Left renal pelvis (tissue), 4 donors: ENCODE measurements at places on chromosomes 12 and 14.

GRCh38 chr12:48828293-48828692 lies 10.0 kb downstream of the CACNB3 start:
- no peak for DNase-seq

- no peak for DNase-seq
Observed at GRCh38 chr14:39366460-39367386, 65.5 kb downstream of the FBXO33 start.

GRCh38 chr14:65001723-65002122 lies 15.0 kb downstream of the FNTB start:
- DNase-seq: no peak

DNA sequence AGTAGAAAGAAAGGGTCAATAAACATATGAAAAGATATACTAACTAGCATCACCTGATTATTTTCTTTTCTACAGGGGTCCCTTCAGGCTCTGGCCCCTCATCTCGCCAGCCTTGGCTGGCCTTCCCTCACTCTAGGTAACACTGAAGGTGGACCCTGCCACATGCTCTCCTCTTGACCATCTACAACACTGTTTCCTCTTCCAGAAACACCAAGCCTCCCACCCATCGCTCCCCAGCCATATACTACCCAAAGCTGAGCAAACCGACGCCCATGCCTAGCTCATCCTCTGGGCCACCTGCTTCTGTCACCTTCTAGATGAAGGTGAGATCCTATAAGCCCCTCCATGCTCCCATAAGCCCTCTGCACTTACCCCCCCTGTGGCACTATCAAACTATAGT lies 14.8 kb downstream of the ANAPC5 start:
- no peak for DNase-seq

DNA sequence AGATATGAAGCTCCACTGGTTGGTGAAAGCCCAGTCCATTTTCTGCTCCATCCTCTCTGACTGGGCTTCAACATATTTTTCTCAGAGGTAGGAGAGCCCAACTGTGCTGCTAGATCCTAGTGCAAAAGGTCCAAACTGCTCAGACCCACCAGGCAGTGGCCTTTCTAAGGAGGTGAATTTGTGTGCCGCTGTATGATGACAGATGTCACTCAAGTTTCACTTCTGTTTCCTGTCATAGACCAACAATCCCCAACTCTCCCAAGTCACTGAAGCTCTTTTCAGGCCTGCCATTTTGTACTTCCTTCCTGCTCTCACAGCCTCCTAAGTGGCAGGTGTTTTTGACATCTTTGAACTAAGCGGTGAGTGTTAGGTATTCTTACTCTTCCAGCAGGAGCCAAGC lies 16.4 kb upstream of the RNASE4 start:
- no peak for DNase-seq

DNA sequence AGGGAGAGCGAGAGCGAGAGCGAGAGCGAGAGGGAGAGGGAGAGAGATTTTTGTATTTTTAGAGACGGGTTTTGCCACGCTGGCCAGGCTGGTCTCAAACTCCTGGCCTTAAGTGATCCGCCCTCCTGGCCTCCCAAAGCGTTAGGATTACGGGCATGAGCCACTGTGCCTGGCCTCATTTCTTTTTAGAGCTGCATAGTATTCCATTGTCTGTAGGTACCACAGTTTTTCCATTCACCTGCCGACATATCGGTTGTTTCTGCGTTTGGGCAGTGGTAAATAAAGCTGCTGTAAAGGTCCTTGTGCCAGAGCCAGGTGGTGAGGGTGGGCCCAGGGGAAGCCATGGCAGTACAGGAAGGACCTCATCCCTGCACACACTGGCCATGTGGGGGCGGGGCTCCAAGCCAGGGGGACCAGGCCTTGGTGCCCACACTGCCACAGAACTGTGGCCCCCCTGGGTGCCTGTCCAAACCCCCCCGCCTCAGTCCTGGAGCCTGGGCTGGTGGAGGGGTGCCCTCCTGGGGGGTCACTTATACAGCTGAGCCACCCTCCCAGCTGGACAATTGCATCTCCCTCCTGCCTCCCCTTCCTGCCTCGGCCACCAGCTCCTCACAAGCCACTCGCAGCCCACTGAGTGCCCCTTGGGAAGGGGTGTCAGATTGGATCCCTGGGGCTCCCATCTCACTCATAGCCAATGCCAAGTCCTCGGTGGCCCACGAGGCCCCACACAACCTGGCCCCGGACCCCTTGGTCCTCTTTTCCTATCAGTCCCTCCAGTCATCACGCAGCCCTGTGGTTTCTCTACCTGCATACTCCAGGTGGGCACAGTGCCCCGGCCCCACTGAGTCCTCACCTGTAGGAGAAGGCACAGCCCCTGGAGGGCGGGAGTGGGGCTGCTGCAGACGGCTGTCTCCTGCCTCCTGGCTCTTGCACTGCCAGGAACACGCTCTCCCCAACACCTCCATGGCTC lies 1.7 kb upstream of the PUS1 start:
- DNase-seq: no peak

DNA sequence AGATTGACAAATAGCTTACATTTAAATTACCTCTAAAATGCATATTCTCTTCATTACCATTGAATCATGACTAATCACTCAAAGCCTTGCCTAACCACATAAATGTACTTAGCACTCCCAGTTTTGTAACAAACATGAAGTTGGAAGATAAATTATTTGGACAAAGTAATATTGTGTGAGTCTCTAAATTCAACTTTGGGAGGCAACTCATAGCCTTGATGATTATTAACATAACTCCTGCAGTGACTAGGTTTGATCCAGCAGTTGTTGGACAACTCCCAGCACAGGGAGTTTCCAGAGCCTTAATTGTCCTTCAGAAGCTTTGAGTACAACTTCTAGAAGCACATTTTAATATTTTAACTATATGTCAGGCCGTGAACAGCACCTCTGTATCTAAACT lies 153.4 kb upstream of the PDZRN4 start:
- no peak for DNase-seq
